ENCODE measurements at places on chromosomes 7 and 10.

GRCh38 chr10:72563327-72563932, 62.4 kb downstream of the MICU1 start:
- DNase-seq, result no peak

- DNase-seq, result peak; percentile 21
Measured at GRCh38 chr7:102463841-102464576, 654 bp downstream of the ALKBH4 start.

GRCh38 chr7:53022893-53023292, 12.5 kb upstream of the POM121L12 start:
- DNase-seq, result no peak

- no peak for DNase-seq
Measured at GRCh38 chr10:824497-824896, 107.0 kb downstream of the LARP4B start.

- DNase-seq, result no peak
Measured at GRCh38 chr7:92749832-92750446, 86.4 kb downstream of the CDK6 start.

DNA sequence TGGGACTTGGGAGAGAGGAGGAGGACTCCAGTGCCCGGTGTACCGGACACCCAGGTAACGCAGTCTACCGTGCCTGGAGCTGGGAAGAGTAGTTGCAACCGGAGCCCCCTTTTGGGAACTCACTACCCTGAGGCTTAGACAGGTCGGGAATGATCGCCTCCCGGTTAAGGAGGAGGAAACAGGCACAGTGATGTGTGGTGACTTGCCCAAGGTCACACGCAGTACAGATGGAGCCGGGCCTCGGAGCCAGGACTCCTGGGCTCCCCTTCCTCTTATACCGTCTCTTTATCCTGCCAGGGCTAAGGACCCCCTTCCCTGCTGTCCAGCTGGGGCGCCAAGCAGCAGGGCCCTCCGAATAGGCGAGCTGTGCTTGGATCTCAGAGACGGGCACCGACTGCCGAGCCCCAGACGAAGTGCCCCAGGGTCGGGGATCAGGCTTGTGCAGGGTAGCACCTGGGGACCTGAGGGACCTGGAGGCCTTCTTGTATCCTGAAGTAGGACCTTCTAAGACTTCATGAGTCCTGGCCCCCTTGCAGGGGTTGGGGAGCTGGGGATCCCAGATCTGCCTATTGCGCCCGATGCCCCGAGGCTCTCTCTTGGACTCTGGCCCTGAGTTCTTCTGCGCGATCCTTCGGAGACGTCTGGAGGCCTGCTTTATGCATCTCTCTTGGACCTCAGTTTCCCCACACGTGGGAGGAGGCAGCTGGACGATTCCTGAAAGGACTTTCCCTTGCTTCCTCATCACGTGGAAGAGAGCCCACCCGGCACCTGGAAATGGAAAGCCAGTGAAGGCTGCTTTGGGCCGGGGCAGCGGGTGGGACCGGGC, 767 bp upstream of the CYP26A1 start:
- DNase-seq, result no peak

DNA sequence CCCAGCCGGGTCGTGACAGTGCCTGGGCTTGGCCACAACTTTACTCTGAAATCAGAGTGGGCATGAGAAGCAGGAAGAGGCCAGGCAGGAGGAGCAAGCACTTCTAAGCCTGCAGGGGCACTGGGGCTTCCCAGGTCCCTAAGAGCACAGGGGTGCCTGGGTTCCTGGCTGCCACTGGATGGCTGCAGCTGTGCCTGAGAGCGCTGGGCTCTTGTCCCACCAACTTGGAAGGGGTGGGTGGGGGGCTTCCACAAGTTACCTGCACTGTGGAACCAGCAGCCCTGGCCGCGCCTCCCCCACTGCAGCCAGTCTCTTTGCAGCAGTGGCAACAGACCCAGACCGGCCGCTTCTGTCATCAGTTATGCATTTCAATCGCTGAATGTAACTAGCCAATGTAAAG, 434.7 kb upstream of the GRM3 start:
- no peak for DNase-seq

- DNase-seq, result peak; percentile 57
Measured at GRCh38 chr7:105769901-105770628, 106.3 kb downstream of the ATXN7L1 start.

DNA sequence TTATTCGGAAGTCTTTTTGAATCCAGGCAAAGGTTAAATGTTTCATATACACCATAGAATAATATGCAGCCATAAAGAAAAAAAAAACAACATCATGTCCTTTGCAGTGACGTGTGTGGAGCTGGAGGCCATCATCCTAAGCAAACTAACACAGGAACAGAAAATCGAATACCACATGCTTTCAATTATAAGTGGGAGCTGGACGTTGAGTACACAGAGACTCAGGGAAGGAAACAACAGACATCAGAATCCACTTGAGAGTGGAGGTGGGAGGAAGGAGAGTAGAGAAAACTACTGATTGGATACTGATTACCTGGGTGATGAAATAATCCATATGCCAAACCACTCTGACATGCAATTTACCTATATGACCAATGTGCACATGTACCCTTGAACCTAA, 293.4 kb downstream of the KLF6 start:
- no peak for DNase-seq

DNA sequence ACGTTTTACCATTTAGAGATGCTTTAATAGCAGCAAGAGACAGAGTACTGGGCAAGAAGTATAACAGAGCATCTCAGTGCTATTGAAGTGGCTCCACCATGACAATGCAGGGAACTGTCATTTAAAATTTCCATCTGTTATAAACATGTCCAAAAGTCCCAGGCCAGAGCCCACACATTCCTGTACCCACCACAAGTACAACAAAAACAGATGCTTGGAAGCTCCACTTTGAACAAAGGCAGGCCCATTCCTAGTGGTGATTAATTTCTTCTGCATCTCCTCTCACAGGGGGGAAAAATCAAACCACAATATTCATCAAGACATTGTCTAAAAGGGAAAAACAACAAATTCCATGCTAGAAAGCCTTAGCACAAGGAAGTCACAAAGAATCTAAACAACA, 627.9 kb downstream of the PARD3 start:
- peak; percentile 67 for DNase-seq

GRCh38 chr10:43377424-43377883, 6.0 kb downstream of the FXYD4 start:
- no peak for DNase-seq

DNA sequence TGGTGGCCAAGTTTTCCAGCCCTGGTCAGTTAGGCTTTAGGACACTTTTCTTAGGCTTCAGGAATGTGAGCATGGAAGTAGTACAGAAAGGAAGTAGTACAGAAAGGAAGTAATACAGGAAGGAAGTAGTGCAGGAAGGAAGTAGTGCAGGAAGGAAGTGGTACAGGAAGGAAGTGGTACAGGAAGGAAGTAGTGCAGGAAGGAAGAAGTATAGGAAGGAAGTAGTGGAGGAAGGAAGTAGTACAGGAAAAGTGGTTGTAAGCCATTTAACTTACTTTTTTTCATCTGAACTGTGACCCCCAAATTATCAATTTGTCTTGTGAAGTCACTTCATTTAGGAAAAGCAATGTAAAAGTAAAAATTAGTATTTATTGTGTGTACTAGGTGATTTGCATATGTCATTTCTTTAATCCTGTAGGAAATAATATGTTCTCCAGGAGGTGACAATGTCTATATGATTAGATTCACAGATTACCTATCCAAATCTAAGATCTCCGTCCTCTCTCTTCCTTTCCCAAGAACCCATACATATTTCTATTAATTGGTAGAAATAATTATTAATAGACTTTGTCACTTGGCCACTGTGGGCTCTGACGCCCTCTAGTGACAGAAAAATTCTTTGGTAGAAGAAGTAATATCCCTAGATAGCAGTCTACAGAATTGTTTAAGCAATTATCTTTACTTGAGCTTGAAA, 3.9 kb upstream of the FAS start:
- DNase-seq, result peak; percentile 38

GRCh38 chr10:82068501-82068900, 193.5 kb downstream of the NRG3 start:
- no peak for DNase-seq

GRCh38 chr7:30726296-30727006, 25.5 kb upstream of the INMT start:
- no peak for DNase-seq

DNA sequence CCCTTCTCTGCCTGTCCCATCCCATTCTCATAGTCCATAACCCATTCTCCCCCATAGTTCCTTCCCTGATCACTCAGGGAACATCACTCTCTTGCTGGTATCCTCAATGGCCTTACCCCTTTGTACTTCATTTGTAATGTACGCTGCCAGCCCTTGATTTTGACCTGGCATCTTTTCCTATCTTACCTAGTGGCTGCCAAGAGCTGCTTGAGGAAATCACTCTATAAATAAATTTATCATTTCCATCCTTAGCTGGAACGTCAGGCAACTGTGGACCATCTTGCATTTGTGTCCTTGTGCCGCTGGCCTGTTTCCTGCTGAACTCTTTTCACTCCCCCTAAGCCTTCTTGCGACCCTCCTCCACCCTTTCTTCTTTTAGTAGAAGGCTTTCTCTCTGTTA, 14.0 kb downstream of the CDK14 start:
- DNase-seq, result no peak

GRCh38 chr10:104893701-104894100, 252.6 kb downstream of the SORCS3 start:
- no peak for DNase-seq

GRCh38 chr10:88036126-88036525, 172.7 kb downstream of the PTEN start:
- no peak for DNase-seq

- DNase-seq, result no peak
Measured at GRCh38 chr7:106895246-106895864, 30.3 kb downstream of the PIK3CG start.

- DNase-seq, result no peak
Measured at GRCh38 chr10:122464586-122464985, 3.2 kb downstream of the HTRA1 start.

DNA sequence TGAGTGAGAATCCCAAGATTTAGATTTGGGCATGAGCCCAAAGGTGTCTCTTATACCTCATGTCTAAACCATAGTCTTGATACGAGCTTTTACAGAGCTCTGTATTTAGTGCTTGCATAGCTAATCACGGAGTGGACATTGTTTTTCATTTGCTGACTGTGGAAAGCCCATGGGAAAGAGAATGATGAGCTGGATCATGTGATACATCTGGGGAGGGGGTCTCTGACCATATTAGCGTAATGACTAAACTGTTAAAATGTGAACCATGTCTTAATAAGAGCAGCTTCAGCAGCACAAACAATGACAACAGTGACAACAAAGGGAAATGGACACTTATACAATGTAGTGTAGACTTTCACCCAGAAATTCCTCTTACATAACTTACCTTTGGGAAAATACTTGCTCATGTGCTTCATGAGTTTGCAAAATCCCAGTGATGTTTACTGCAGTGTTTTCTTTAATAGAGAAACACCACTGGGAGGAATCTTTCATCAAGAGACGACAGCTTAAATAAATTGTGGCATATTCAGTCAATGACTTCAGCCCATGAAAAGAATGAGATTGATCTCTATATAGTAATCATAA, 44.0 kb upstream of the ITGB1 start:
- DNase-seq, result no peak

Data from EL (cell line).